ENCODE measurements at places on chromosomes 4 and X.

GRCh38 chrX:73289039-73289438 lies 74.4 kb upstream of the NAP1L2 start:
- no peak for DNase-seq

DNA sequence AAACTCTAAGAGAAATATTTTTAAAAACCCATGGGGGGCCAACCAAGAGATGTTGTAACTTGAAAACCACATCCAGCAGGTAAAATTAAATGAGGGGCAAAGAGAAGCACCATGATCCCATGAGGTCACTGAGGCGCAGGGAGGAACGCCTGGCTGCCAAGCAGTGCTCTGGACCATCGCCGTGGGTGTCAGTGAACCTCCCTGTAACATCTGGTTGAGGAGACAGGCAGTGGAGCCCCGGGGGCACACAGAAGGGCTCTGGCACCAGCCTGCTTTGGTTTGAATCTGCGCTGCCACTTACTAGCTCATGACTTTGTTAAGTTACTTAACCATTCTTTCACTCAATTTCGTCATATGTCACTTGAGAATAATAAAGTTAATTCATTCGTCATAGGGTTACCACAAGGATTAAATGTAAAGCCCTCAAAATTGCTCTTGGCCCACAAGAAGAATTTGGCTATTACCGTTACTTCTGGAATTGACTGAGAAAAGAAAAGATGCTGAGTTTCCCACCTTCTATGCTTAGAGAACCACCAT lies 41.6 kb upstream of the SLC25A4 start:
- no peak for DNase-seq

DNA sequence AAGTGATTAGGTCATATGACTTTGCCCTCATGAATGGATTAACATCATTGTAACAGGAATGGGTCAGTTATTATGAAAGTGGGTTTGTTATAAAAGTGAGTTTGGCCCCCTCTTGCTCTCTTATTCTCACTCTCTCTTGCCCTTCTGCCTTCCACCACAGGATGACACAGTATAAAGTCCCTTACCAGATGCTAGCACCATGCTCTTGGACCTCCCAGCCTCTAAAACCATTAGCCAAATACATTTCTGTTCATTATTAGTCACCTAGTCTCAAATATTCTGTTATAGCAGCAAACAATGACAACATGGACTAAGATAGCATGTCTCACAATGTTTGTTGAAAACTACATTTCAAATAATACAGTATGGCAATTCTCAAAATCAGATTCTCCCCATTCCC lies 59.7 kb downstream of the RWDD4 start:
- no peak for DNase-seq

GRCh38 chrX:132810488-132810887 lies 147.9 kb downstream of the HS6ST2 start:
- DNase-seq, result no peak

- no peak for DNase-seq
These were observed 36.9 kb downstream of the SORBS2 start for GRCh38 chr4:185774845-185775680.

DNA sequence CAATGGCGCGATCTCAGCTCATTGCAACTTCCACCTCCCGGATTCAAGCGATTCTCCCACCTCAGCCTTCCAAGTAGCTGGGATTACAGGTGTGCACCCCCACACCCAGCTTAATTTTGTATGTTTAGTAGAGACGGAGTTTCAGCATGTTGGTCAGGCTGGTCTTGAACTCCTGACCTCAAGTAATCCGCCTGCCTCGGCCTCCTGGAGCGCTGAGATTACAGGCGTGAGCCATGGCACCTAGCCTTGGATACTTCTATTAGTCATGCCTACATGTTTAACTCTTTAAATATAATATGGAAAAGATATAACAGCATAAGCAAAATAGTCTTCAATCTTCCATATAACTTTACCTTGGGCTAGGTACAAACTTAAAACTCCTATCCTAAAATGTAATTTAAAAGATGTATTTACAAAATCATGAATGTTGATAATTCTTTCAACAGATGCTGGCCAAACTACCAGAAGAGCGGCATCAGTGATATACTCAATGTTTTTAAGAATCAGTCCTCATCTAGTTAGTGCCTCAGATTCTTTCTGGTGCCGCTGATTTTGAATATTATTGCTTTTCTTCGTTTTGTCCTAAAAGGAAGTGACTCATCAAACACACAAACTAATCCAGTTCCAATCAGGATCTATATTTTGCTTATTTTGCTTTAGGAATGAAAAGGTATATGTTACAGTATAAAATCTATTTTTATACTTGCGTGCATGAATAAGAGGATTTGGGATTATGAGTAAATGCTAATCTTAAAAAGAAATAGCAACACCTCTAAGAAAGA lies 23.7 kb downstream of the FAM241A start:
- DNase-seq, result no peak

DNA sequence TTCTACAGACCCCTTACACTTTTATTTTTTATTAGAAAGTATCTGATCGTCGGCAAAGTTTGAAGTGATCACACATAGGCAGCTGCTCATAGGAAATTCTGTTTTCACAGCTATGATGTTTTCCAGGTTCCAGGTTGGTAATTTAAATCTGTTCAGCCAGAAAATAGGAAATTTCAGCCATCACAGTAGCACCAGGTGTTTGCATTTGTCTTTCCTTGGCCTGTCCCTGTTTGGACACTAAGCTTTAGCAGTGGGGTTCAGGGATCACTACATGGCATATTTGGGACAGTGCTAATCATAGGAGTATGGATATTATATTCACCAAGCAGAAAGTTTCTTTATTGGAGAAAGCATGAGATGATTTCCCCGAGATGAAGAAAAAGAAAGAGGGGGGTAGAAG lies 92.9 kb downstream of the ANK2 start:
- DNase-seq, result no peak

GRCh38 chrX:148755111-148755510 lies 254.7 kb downstream of the AFF2 start:
- DNase-seq, result no peak

GRCh38 chrX:30533835-30534234 lies 43.7 kb downstream of the TASL start:
- DNase-seq, result no peak

DNA sequence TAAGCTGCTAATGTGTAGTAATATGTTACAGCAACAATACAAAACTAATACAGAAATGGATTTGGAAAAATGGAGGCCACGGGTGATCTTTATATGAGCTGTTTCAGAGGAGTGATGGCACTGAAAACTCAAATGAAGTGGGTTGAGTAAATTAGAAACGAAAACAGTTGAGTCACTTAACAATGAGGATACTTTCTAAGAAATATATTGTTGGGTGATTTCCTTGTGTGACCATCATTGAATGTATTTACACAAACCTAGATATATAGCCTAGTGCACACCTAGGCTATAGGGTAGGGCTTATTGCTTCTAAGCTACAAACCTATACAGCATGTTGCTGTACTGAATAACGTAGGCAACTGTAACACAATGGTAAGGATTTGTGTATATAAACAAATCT lies 30.5 kb upstream of the DHX15 start:
- DNase-seq, result no peak

DNA sequence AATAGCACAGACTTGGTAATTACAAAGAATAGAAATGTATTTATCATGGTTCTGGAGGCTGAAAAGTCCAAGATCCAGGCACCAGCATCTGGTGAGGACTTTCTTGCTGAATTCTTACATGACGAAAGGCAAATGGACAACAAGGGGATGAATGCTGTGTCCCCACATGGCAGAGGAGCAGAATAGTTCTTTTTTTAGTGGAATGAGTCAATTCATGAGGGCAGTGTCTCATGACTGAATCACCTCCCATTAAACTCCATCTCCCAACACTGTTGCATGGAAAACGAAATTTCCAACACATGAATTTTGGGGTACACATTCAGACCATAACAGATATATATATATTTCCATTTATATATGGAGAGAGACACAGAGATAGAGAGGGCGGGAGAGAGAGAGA lies 628.3 kb downstream of the TRIML1 start:
- no peak for DNase-seq

DNA sequence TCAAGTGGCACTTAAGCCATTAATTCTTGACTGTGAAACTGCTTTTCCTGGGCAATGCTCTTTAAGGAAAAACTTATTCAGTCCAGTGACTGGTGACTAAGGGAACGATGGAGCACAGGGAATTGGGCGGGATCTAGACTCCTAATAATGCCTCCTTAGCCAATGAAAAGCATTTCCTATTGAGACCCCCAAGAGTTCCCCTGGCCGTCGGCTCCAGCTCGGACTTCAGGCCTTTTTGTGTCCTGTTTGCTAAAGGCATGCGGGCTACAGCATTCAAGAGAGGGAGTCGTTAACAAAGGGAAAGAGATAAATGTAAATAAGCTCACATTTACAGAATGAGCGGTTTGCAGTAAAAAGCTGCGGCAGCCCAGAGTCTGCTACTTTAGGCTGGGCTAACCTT lies at the start of gene LPAR4:
LPAR4 (plus strand) TSS at position 232 of the 400 bp plus-strand sequence. CDS start 7,150 bp downstream, outside the sequence.
- no peak for DNase-seq

GRCh38 chrX:119427795-119428185 lies 28.7 kb downstream of the SLC25A43 start:
- no peak for DNase-seq
